ENCODE measurements at places on chromosomes 6 and 20.

DNA sequence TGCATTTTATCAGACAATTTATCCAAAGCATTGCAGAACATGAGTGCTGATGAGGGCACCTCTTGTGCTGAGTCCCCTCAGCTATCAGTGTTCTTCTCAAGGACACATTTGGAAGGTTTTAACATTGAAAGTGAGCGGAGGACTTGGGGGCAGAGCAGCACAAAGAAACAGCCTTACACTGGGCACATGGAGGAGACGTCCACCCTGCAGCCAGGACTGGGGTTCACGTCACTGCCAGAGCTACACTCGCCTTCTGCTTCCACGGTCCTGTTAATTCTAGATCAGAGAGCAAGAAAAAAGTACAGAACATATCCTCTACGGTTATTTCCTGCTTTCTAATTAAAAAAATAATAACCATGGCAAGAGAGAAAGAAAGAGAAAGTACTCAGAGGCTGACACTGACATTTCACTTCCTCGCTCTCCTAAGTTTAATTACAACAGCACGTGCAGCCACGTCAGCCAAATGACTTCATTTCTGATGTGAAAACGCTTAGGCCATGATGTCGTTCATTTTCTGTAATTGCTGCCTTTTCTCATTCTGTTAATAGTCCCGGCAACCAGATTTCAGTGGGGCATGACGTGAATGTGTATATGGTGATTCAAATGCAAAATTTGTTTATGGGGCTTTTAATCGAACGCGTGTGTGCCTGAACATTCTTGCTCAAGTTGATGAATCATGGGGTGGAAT lies 5.1 kb downstream of the PRND start:
- no peak for DNase-seq

- no peak for DNase-seq
Observed at GRCh38 chr6:38476141-38476540, 163.6 kb downstream of the BTBD9 start.

GRCh38 chr6:2817903-2818443 lies 23.7 kb downstream of the SERPINB1 start:
- no peak for DNase-seq

- no peak for DNase-seq
Observed at GRCh38 chr6:579339-579738, 77.6 kb downstream of the HUS1B start.

GRCh38 chr6:126064748-126065401 lies 78.5 kb downstream of the TRMT11 start:
- DNase-seq, result no peak

GRCh38 chr20:20206788-20207187 lies 154.5 kb downstream of the CFAP61 start:
- no peak for DNase-seq

GRCh38 chr20:58495623-58496428 lies 19.4 kb downstream of the APCDD1L start:
- no peak for DNase-seq

- no peak for DNase-seq
Observed at GRCh38 chr20:54208548-54209176, 775 bp downstream of the PFDN4 start.

DNA sequence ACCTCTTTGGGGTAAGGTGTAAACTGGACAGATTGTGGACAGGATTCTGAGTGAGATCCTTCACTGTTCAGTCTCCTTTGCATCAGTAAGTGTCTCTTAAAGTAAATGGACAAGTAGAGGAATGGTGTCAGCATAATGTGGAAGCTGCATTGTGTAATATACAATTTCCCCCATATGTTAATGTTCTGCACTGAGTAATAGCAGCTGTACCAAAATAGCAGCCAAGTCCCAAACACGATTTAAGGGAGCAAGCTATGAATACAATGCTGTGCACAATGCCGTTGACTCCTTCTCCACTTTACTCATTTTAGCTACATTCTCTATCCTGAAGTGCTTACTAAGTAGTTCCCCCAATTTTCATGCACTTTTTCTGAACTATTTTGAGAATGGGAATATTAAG lies 21.1 kb upstream of the TRIM26 start:
- DNase-seq, result no peak

- no peak for DNase-seq
Observed at GRCh38 chr6:12173181-12173580, 117.0 kb upstream of the EDN1 start.

GRCh38 chr6:11918739-11919605 lies 93.1 kb upstream of the HIVEP1 start:
- DNase-seq, result no peak

DNA sequence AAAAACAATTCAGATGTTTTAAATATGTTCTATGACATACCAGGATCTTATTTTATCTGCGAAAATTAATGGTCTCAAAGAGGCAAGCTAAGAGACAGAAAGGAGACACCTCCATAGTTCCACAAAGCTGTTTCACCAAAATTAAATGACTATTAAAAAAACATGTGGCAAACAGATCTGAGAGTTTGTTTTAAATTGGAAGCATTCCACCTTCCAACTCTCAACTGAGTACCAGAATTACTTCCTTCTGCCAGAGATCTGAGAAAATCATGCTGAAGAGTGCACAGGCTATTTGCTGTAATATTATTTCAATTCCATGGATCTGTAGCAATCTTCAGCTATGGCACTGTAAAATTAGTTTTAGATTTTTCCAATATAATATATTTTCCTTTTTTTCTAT lies 669.5 kb upstream of the MARCKS start:
- no peak for DNase-seq

GRCh38 chr6:42095094-42095493 lies 44.8 kb downstream of the TAF8 start:
- no peak for DNase-seq

DNA sequence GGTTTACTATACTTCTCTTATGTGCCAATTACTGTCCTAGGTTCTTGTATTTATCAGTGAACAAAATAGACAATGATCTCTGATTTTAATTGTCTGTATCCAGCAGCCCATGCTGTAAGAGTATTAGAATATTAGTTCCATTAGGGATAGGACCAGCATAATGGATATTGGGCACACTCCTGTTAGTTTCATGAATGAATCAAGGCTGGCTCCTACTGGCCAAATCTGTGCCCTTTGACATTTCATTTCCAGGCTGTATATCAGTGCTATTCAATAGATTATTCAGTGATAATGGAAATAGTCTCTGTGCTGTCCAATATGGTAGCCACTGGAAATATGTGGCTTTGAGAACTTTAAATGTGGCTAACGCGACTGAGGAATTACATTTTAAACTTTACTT lies 1007.9 kb upstream of the FLRT3 start:
- no peak for DNase-seq

GRCh38 chr6:91020744-91021143 lies 433.9 kb upstream of the MAP3K7 start:
- no peak for DNase-seq

- DNase-seq, result no peak
Observed at GRCh38 chr6:161366301-161366923, 92.6 kb upstream of the AGPAT4 start.

GRCh38 chr6:5125152-5126006 lies 40.2 kb downstream of the PPP1R3G start:
- no peak for DNase-seq

DNA sequence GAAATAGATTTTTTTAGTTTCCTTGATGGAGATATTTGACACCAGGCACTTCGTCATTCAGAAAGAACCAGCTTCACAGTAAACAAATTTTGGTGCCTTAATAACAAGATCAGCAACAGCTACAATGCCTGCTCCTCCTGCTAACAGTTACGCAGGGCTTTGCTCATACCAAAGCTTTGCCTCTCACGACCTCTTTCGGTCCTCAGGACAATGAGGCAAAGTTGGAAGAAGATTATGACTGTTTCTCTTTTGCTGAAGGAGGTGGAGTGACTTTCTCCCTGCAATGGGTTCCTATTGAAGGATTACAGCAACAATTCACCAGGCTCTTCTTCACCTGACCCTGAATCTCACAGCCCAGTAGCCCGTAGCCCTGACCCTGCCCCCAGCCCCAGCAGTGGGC lies 440.1 kb downstream of the PREX1 start:
- DNase-seq, result no peak

DNA sequence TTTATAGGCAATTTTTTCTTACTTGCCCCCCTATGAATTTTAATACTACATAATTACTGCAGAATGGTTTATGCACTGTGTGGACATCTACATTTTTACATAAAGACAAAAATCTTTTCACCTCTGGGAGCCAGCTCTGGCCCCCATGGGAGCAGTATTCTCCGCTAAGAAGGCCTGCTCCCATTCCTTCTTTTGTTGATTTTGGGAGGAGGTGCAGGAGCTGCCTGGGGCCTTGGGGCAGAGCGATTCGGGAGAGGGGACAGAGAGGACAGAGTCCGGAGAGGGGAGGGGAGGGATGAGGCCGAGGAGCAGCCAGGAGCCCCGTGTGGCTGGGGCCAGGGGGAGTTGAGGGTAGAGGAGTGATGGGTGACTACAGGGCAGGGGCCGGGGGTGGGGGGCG lies 452.0 kb downstream of the PREX1 start:
- DNase-seq, result no peak

- no peak for DNase-seq
Observed at GRCh38 chr6:18663011-18663410, 275.9 kb downstream of the RNF144B start.

DNA sequence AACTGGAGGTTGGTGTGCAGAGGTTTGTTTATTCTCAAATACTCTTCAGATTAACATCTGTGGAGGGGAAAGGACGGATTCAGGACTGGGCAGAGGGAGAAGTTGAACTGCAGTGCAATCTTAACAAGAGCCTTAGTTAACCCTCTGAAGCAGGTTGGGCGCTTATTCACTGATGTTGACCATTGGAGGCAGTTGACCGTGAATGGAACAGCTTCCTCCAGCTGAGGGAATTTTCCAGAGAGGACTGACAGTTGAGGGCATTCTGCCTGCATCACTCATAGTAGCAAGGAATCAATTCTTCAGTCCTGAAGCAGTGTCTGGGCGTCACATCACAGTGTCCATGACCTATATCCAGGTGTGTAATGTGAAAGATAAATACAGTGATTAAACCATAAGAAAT lies 80.9 kb downstream of the PLCB4 start:
- DNase-seq, result no peak

GRCh38 chr6:164148788-164149187 lies 734.3 kb downstream of the QKI start:
- DNase-seq, result no peak

- DNase-seq, result peak; percentile 48
Observed at GRCh38 chr6:148559848-148560433, 186.9 kb upstream of the UST start.

- no peak for DNase-seq
Observed at GRCh38 chr6:14569394-14569793, 451.8 kb downstream of the CD83 start.

- no peak for DNase-seq
Observed at GRCh38 chr6:108175176-108175591, 9.4 kb downstream of the NR2E1 start.

GRCh38 chr6:135163440-135163738 lies 17.7 kb upstream of the MYB start:
- no peak for DNase-seq

GRCh38 chr6:132734694-132735236 lies 20.9 kb upstream of the VNN1 start:
- no peak for DNase-seq

DNA sequence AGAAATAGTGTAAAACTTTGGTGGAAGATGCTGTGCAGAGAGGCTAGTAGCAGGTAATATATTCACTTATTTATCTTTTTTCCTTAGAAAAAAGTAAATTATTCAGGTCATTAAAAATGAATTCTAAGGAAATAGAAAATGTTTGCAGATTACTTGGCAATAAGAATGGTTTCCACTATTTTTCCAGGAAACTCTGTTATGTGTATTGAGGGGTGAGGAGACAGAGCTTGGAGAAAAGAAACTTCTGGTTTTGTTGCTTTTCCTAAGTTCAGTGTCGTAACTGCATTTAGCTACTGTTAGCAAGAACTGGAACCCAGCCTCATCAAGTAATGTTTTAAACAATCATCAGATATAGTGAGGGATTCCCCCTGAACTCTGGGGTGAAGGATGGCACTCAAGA lies 79.2 kb upstream of the SMLR1 start:
- DNase-seq, result no peak

DNA sequence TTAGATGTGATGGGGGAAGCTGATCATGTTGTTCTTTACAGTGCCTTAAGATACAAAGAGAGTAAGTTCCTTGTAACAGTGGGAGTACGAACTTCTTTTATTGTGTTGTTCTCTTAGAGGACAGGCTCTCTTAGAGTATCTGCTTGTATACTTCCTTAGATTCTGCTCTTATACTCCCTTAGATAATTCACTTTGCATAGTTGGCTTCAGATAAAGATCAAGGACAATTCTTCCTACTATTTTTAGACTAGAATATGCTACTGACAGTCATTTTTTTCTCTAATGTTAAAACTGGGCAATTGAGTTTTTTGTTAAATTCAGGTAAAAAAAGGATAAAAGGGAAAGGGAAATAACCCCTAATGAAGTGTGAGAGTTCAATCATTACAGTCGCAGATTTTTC lies 138.7 kb downstream of the MYB start:
- no peak for DNase-seq

DNA sequence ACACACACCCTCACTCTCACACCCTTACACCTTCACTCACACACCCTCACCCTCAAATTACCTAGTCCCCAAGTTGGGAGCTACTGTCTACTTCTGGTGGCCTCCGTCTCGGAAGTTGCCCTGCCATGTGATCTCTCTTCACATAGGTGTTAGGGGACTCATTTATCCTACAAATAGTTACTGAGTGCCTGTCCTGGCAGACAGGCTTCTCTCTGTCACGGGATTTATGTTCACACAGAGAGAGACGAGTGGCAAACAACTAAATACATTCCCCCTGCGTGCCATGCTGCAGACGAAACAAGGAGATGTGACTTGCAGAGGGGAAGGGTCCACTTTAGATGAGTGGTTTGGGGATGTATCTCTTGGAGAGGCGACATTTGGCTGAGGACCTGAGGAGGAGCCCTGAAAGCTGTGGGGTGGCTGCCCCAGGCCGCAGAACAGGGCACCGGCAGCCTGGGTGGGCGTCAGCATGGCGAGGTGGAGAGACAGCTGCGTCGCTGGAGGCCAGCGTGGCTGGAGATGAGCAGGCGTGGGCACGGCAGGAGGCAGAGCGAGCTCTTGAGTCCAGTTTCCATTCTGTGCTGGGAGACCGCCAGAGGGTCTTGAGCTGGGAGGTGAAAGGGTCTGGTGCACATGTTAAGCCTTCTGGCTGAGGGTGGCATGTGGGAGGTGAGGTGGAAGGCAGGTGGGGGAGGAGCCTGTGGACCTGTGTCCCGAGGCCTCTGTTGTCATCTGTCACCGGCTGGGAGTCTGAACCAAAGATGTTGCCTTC lies 17.2 kb downstream of the DYNLT1 start:
- no peak for DNase-seq

- DNase-seq, result no peak
Observed at GRCh38 chr6:158174514-158174913, 6.4 kb downstream of the GTF2H5 start.

- no peak for DNase-seq
Observed at GRCh38 chr6:48388044-48388443, 277.0 kb upstream of the PTCHD4 start.

Data from stimulated activated CD8-positive, alpha-beta memory T cell treated with anti-CD3 and anti-CD28 coated beads, Interleukin-12 subunit alpha, Interleukin-12 subunit beta, amount 100 ng/mL, for 4 hours (primary cell).